Stimulated activated CD4-positive, alpha-beta T cell treated with anti-CD3 and anti-CD28 coated beads, Interleukin-2, amount 100 ng/mL, for 48 hours (primary cell): ENCODE measurements at places on chromosomes 11 and 22.

- DNase-seq = no peak
Observed at GRCh38 chr22:23683545-23683944, 7.3 kb upstream of the RGL4 start.

DNA sequence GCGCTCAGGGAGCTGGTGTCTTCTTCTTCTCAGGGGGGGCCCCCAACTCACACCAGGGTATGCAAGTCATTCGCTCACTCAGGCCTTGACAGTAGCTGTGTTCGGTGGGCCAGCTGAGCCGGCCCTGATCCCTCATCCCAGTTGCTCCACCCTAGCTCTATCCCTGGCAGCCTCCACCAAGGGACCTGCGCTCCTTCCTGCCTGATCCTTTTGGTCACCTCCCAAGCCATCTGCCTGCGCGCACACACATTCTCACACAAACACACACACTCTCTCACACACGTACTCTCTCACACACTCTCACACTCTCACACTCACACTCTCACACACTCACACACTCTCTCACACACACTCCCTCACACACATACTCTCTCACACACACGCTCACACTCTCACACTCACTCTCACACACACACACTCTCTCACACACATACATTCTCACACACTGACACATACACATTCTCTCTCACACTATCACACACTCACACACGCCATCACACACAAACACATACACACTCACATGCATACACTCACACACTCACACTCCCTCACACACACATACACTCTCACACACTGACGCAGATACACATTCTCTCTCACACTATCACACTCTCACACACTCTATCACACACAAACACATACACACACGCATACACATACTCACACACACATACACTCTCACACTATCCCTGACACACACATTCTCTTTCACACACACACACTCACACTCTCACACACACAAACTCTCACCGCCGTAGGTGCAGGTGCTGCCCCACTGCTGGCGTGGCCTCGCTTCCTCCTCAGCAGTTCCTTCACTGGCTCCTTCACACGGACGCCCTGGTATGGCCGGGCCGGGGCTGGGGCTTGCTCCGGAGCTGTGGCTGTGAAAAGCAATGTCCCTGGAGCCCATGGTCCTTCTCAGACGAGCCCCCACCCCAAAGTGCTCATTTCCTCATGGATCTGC, 20.8 kb downstream of the POU2AF1 start:
- DNase-seq = no peak

- no peak for DNase-seq
Observed at GRCh38 chr22:36323855-36324331, 63.9 kb downstream of the MYH9 start.

GRCh38 chr11:29265792-29266191, 751.0 kb downstream of the KCNA4 start:
- no peak for DNase-seq

DNA sequence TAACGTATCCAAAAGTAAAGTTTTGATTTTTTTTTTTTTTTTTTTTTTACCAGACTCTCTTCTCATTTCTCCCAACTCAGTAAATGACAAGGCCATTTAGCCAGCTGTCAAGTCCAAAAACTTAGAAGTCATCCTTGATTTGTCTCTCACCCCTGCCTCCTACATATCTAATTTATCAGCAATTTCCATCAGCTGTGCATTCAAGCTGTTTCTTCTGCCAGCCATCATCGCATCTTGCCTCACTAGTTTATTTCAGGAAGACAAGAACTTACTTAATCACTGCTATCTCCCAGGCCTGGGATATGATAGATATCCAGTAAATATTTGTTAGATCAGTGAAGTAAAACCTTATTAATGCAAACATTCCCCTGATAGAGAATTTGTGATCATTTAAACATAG, 47.6 kb downstream of the SCGB1A1 start:
- DNase-seq = no peak

DNA sequence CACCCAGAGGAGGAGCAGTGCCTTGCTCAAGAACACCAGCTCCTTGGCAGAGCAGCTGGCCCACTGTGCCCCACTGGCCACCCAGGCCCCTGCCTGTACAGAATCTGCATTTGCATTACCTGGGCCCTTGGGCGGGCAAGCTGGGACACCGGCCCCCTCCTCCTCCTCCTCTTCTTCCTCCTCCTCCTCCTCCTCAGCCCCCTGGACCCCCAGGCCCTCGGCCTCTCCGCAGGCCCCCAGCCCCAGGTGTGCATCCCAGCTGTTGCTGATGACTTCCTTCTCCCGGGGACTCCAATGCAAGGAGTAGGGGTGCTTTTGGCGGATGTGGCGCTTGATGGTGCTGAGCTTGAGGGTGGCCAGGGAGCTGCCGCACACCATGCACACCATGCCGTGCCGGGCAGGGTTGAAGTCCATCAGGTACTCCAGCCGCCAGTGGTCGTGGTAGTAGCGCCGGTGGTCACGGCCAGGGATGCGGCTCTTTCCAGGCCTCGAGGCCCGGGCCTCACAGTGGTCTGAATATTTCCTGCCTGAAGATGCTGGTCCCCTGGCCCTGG, 2.8 kb downstream of the ZFTA start:
- DNase-seq = no peak
